ENCODE measurements at places on chromosomes 16 and 17. TPM values are rescaled to one million over a fixed set of nuclear protein-coding genes. Genes with fewer than 3 reads are reported as not detected.

The HID1 gene
- 1.5 TPM for total RNA-seq

The SULT1A2 gene
- total RNA-seq, result not detected

The GPR139 gene
- total RNA-seq, result not detected

The TBC1D3C gene
- 4.6 TPM for total RNA-seq

The QRICH2 gene
- 2.0 TPM for total RNA-seq

The CORO1A gene
- total RNA-seq, result 1,030 TPM

GRCh38 chr17:37182786-37183465 lies 192.9 kb upstream of the C17orf78 start:
- DNase-seq, result no peak

GRCh38 chr17:42821176-42821575 lies 2.9 kb downstream of the BECN1 start:
- DNase-seq, result no peak

GRCh38 chr17:20218272-20218671 lies 209.1 kb downstream of the SPECC1 start:
- DNase-seq, result no peak

- DNase-seq, result no peak
Measured at GRCh38 chr17:29158096-29158487, 22.1 kb downstream of the MYO18A start.

DNA sequence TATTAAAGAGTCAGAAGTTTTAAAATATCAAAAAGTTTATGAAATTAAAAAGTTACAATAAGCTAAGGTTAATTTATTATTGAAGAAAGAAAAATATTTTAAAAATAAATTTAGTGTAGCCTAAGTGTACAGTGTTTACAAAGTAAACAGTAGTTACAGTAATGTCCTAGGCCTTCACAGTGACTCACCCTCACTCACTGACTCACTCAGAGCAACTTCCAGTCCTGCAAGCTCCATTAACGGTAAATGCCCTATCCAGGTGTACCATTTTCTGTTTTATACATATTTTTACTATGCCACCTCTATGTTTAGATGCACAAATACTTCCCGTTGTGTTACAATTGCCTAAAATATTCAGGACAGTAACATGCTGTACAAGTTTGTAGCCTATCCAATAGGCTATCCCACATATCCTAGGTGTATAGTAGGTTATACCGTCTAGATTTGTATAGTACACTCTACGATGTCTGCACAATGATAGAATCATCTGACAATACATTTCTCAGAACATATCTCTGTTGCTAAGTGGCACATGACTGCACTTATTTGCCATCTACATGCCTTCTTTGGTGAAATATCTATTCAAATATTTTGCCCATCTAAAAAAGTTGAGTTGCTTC lies 67.2 kb upstream of the WSB1 start:
- DNase-seq, result no peak

GRCh38 chr17:44781551-44782325 lies 22.9 kb downstream of the ADAM11 start:
- no peak for DNase-seq

GRCh38 chr17:78351449-78352006 lies 8.3 kb downstream of the SOCS3 start:
- DNase-seq, result no peak
